ENCODE measurements at places on chromosomes 11 and 22. TPM values are rescaled to one million over a fixed set of nuclear protein-coding genes. Genes with fewer than 3 reads are reported as not detected.

GRCh38 chr11:8287297-8287696 lies 23.6 kb upstream of the LMO1 start:
- DNase-seq, result no peak

- DNase-seq, result no peak
These were observed 1.4 kb upstream of the TCN2 start for GRCh38 chr22:30605449-30606110.

DNA sequence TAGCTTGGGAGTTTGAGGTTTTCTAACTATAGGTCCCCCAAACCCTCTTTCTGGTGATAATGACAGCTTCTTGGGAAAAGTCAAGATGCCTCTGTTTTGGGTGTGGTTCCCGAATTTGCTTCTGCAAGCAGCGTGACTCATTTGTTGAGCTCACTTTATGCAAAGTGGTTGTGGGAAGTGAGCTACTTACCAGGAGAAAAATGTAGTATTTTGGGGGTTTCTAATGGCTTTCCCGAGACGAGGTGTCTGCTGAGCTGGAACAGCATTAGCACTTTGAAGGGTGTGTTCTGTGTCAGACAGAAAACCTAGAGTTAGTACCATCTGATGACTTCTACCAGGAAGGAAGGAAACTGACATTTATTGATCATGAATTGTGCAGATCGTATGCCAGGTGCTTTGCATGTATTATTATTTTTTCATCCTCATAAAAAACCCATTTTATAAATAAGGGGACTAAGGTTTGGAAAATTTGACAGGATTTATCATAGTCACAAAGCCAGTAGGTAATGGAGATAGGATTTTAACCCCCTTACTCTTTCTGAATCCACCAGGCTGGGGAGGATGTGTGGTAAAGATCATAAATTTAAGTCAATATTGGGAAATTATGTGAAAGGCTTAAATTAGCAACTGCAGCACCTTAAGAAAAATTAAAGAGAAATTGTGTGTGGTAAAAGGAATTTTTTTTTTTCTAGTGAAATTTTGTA lies 108.8 kb upstream of the CD44 start:
- peak; percentile 64 for DNase-seq

DNA sequence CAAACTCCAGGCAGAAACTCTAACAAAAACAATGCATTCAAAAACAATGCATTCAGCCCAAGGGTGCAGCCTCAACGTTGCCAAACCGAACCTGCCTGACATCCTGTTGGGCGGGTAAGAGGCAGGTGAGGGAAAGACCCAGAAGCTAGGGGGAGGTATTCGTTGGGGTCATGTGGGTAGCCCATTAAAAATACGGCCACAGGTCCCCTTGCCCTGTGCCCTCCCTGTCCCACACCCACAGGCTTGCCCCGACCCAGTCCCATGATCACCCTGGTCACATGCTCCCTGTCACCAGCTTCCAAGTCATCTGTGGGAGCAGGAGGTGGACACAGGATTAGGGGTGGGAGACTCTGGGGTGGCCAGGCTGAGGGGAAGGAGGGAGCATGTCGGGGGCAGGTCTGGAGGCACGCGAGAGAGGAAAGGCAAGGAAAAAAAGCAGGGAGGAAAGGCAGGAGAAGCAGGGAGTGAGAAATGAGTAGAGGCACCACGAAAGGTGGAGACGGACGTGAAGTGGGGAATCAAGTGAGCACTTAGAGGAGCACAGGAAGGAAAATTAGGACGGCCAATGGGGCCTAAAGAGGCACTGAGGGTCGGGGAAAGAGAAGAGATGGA lies 683 bp downstream of the PLA2G6 start:
- DNase-seq, result no peak

DNA sequence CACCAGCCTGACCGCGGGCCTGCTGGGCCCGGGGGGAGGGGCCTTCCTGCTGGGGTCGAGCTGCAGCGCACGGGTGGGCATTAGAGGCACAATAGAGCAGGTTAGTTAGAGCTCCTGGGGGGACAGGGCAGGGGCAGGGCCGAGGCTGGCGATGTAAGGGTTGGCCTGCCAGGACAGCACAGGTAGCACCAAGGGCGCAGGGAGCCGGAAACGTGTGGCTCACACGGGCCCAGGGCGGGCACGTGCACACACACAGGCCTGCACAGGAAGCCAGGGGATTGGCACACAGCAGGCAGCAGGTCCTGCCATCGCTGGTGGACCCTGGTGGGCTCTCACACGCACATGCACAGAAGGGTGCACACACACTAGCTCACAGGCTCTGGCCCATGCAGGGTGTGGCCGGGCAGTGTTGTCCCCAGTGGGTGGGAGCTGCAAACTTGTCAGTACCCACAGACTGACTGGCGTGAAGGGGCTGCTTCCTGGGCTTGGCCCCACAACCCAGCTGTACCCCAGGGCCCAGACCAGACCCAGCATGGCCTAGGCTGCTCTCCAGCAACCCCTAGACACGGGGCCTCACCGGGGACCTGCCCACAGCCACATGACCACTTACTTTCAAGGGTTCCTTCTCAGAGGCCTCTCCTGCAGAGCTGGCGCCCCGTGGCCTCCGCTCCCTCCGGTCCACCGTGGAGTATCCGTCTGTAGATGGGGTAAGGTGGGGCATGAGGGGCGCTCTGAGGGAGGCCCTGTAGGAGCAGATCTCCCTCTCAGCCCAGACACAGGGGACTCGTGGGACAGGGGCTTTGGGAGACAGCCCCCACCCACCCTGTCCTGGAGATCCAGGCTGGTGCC lies 29.9 kb upstream of the TXNRD2 start:
- no peak for DNase-seq

DNA sequence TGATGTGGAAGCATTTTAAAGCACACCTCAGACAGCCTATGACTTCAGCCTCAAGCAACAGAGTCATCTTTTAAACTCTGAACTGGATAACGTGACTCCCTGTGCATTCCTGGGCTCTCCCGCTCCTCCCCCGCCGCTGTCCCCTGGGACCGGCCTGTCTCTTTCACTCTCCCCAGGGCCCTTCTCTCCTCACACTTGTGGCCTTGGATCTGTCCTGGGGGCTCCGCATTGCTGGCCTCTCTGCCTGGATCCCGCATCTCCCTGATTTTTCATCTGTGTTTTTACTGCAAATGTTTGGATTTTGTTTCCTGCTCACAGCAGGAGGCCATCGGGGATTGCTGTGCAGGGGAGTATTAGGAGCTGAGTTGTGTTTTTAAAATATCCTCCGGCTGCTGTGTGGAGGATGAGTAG lies 15.4 kb downstream of the C11orf24 start:
- no peak for DNase-seq

- DNase-seq, result no peak
These were observed 22.1 kb upstream of the TMEM135 start for GRCh38 chr11:87015645-87016044.

GRCh38 chr11:46001448-46001914 lies 79.0 kb downstream of the LARGE2 start:
- no peak for DNase-seq

DNA sequence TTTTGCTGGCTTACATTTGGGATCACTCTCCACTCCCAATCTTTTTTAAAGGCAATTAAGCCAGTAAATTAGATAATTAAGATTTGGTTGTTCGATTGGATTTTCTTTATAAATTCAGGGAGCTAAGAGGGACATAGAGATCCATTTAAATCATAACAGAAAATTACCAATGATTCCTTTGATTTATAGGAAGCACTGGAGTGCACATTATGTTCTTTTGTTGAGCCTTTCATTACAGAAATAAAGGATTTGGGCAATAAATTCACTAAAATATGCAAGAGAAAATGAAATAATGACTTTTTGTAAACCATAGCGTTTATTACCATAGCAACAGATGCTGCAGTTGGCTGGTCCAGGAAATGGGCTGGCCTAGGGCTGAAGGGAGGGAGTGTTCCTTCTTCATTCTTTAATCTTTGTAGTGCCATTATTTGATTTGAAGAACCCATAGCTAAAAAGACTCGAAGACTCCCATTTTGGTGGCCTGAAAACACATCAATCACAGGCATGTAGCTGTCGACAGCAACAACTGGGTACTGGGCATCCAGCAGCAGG lies 73.0 kb downstream of the C2CD3 start:
- DNase-seq, result no peak

- DNase-seq, result no peak
These were observed 28.4 kb upstream of the SLN start for GRCh38 chr11:107740271-107740670.

GRCh38 chr11:77602381-77603088 lies 12.8 kb downstream of the AQP11 start:
- no peak for DNase-seq

GRCh38 chr11:113255096-113255495 lies 59.3 kb upstream of the TTC12 start:
- DNase-seq, result no peak

- no peak for DNase-seq
These were observed 42.6 kb upstream of the EED start for GRCh38 chr11:86202013-86202336.

DNA sequence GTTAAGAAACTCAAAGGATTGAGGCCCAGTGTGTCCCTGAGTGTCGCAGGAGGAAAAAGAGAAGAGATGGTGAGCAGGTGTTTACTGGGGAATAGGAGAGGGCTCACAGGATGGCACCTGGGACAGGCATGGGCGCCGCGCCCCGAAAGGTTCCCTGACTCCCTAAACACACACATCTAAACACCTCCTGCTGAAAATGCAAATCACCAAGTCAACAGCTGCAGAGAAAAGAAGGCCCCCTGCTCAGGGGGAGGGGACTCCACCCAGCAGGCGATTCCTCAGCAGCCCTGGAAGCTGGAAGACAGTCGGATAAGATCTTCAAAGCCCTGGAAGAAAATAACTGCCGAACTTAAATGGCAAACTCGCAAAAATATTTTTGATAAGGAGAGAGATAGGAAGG lies 377.2 kb downstream of the BRD1 start:
- DNase-seq, result no peak

- peak; percentile 73 for DNase-seq
These were observed 1.8 kb upstream of the APOL3 start for GRCh38 chr22:36162127-36163034.

DNA sequence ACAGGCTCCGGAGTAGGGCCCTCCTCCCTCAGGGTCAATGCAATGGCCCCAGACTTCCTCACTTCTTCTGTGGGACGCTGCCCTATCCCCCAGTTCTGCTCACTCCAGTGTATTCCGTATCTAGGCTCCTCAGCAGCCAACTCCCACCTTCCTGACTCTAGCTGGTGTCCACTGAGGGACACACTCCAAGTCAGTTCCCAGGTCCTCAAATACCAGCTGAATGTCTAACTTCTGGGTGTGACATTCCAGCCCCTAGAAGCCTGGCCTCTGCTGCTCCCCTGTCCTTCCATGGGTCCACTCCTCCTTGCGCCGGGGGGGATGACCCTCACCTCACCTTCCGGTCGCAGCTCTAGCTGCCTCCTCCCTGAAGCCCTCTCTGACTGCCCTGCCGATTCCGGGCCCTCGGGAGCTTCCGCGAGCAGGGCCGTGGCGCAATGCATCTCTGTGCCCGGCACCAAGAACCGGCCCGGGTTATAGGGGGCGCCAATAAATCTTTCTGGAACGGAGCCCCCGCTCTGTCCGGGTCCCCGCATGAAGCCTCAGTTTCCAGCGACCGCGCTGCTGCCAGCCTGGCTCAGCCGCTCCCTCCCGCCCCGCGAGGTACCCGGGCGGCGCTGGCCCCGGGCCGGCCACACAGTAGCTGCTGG lies 15.4 kb downstream of the BAD start:
- DNase-seq, result peak; percentile 87

GRCh38 chr22:23682077-23682476 lies 8.7 kb upstream of the RGL4 start:
- DNase-seq, result no peak

DNA sequence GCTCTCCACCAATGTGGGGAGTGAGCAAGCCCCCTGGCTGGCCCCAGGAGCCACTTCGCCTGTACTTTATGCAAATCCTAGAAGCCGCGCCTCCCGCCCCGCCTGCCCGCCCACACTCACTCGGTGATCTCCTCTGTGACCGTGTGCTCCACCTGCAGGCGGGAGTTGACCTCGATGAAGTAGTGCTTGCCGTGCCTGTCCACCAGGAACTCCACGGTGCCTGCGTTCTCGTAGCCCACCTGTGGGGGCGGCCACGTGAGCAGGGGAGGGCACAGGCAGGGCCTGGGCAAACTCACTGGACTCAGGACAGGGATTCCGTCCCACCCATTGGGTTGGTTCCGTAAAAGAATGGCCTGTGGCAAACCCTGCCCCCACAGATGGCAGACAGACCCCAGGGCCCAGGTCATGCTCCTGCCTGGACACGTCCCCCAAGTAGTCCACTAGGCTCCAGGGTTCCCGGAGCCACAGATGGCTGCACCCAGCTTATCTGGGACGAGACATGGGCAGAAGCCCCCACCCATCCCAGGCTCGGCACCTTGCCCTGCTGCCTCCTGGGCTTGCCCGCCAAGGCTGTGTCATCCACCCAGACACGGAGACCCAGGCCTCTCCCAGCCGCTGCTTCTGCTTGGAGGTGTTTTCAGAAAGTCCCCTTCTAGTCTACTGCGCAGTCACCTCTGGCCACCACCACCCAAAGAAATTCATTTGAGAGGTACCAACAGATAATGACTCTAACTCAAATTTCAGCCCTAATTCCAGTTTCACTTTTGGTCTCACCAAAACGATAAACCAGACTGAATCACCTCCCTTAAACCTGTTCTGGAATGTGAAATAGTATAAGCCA lies 12.1 kb downstream of the LRFN4 start:
- DNase-seq, result no peak

GRCh38 chr11:81829976-81830375 lies 903.7 kb downstream of the FAM181B start:
- no peak for DNase-seq

DNA sequence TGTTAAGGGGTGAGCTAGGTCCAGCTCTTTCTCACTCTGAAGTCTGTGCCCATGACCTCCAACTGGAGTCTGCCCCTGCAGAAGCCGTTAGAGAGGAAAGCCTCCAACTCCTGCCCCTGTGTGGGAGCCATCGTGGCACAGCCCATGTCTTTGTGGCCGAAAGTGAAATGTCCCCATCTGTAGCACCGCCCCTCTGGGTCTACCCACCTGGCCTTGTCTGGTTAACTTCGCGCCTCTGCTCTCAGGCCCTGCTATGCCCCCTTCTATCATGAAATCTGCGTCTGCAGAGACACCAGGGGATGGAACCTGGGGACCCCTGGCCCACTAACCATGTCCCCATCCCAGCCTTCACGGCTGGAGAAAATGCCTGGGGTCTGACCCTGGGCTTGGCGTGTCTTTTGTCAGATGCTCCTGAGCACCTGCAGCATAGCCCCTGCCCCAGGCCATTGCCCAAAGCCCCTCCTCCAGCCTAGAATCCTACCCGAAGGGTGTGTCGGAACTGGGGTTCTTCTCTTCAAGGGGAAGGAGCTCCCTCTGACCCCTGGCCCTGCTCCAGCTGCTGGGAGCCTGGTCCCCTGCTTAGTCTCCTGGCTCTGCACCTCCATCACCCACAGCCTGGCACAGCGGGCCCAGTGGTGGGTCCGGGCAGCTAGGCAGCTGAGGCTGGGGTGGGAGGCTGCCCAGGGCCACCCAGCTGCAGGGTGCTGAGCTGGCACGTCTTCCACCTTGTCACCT lies 35.8 kb upstream of the HMOX1 start:
- no peak for DNase-seq

Gene ACRV1
- total RNA-seq, result not detected

Gene OR10A6
- total RNA-seq, result not detected

Gene RTN4R
- total RNA-seq, result 0.78 TPM

Gene TRIM6
- not detected for total RNA-seq

Gene MMP12
- total RNA-seq, result not detected

Gene FOSL1
- 7.9 TPM for total RNA-seq

Gene TUBA8
- 3.1 TPM for total RNA-seq

Gene SLC5A4
- not detected for total RNA-seq

Gene XBP1
- 560 TPM for total RNA-seq

Gene DCDC1
- 0.14 TPM for total RNA-seq

All from natural killer cell treated with Interleukin-12 subunit alpha and Interleukin-12 subunit beta and Interleukin-15 and Interleukin-18, amount 100 ng/mL, for 72 hours (primary cell).